ENCODE measurements at places on chromosomes 7 and 10.

DNA sequence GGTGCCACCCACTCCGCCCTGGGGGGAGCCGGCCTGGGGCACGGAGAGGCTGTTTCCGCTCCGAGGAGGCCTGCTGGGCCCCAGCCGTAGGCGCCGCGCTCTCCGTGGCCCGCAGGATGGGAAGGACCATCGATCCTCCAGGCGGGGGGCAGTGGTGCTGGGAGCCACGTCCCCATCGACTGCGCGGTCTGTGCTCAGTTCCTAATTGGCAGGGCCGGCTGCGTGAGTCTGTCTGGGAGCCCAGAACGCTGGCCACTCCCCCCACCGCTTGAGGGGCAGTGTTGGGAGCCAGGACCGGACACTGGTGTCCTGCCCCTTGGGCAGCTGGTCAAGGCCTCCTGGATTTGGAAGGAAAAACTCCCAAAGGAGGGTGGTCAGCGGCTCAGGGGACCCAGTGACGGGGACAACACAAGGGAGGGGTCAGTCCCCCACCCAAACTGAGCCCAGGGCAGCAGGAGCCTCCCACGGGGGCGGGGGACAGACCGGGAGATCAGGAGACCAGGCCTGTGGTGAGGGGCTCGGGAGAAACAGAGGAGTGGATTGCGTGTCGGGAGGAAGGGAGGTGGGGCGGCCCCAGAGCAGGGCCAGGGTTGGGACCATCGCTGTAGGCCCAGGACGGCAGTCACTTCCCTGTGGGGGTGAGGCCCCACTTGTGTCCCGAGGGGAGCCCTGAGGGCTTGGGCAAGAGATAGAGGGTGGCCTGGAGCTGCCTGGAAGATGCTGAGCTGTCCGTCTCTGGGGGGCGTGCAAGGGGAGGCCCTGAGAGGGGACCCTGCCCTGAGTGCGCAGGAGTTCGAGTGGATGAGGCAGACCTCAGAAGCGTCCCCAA lies 89.0 kb downstream of the UNCX start:
- no peak for DNase-seq

DNA sequence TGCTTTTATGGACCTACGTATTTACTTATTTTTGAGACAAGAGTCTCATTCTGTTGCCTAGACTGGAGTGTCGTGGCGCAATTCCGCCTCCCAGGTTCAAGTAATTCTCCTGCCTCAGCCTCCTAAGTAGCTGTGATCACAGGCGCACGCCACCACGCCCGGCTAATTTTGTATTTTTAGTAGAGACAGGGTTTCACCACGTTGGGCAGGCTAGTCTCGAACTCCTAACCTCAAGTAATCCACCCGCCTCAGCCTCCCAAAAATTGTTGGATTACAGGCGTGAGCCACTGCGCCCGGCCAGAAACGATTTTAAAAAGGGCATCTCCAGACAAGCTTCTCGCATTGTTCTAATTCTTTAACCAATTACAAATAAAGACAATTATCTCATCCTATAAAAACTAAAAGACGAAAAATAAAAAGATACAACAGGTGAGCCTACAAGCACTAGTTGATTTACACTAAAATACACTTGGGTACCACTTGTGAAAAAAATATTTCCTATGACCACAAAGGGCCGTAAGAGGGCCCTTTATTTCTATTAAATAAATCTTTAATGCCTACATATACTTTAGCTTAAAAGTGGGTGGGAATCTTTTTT lies 2.4 kb downstream of the TRA2A start:
- DNase-seq, result no peak

DNA sequence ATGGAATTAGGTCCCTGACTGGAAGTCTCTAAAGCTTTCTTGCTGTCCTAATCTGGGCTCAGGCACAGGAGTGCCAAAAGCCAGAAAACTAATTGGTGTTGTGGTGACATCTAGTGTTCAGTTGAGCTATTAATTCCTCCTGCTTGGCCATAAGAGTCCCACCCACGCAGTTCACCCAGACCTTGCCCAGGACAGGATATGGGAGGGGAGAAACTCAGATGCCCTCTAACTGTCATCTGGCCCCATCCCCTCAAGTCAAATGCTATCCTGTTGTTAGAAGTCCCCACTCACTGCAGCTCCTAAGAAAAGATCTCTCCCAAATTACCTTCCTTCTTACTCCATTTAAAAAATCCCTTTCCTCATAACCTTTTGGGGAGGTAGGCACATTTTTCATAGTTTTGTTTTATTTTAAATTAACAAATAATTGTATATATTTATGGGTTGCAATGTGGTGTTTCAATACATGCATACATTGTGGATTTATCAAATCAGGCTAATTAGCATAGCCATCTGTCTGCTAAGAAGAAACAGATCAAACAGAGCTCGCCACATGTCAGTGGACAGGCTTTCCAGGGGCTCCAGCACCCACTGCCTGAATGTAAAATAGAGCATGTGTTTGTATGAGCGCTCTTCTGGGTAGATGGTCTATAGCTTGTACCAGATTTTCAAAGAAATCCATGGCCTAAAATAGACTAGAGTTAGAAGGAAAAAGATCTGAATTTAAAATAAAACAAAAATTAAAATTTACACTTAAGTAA lies 84.0 kb downstream of the GSAP start:
- peak; percentile 75 for DNase-seq

DNA sequence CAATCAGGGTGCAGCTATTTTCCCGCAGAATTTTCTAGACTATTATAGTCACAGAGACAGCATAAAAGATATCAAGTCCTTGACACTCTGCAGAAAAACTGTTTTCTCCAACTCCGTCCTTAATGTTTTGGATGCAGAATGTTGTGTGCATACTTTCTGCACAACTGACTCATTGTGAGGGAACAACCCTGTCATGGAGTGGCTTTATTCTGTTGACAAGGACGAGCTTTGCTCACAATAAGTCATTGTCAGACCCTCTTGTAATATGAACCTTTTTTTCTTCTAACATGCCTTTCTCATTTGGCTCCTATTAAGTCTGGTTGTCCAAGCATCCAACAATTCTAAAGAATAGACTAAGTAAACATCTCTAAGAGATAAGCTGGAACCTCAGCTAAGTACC lies 17.3 kb downstream of the ABCB4 start:
- no peak for DNase-seq

DNA sequence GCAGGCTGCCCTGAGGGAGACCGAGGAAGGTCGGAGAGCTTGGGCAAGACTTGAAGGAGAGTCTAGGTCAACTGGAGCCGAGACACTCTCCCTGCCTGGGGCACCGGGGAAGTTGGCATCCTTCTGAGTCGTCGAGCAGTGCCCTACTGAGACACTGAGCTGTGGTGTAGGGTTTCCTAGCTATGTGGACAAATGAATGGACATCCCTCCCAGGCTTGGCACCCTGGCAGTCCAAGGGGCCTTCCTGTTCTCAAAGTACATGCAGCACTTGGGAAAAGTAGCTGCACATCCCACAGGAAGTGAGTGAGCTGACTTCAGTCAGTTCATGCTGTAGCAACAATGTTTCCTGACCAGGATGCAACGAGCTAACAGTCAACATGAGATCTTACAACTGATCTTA lies 57.2 kb upstream of the INPP5A start:
- no peak for DNase-seq

DNA sequence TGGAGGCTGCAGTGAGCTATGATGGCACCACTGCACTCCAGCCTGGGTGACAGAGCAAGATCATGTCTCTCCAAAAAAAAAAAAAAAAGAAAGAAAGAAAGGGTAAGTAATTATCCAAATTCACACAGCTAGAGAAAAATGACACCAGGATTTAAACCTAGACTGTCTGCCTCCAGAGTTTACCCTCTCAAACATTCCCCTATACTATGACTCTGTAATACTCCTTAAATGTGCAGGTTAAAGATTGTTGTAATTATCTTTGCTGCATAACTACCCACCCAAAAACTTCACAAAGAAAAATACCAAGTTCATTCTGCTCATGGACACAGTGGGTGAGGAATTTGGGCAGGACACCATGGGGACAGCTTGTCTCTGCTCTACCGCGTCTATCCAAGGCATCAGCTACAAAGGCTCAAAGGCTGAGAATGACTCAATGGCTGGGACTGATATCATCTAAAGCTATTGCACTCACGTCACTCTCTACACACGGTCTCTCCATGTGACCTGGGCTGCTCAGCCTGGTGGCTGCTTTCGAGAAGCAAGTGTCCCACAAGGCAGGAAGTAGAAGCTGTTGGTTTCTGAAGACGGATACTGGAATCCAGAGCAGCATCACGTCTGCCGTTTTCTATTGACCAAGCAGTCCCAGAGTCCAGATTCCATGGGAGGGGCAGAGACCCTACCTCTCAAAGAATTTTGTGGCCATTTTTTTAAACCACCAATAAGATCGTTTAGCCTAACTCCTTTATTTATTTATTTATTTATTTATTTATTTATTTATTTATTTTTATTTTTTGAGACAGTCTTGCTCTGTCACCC lies 185.7 kb upstream of the AUTS2 start:
- DNase-seq, result peak; percentile 6

DNA sequence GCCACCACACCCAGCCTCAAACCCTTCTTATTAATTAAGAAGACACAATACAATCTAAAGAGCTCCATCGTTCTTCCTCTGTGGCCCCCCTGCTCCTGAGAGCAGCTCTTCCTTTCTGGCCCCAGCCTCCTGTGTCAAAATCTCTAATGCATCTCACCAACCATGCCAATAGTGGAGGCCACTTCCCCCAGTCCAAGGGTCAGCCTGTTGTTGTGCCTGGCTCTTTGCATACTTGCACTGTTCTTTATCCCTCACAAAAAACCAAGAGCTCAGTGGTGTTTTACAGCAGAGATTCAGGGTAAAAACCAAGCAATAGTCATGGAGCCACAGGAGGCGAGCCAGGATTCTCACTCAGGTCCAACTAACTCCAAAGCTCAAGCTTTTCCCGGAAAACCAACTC lies 190.2 kb downstream of the GFRA1 start:
- no peak for DNase-seq

GRCh38 chr7:111987115-111987826 lies 218.9 kb downstream of the DOCK4 start:
- DNase-seq, result no peak

- no peak for DNase-seq
Measured at GRCh38 chr10:122348512-122348911, 26.0 kb upstream of the PLEKHA1 start.

DNA sequence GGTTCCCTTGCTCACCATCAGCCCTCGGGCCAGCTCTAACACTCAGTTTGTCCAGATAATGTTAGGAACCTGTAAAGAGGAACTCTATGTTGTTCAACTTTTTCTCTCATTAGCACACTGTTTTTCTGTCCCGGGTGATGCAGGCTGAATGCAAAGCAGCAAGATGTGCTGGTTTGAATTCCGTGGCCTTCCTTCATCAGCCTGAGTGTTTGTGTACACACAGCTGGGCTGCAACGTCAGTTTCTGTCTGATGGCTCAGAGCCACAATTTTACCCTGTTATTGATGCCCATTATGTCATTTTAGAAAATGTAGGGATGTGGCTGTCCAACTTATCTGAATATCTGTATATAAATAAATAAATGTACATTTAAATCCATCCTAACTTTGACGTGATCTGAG lies 152.0 kb downstream of the PLPP4 start:
- no peak for DNase-seq

DNA sequence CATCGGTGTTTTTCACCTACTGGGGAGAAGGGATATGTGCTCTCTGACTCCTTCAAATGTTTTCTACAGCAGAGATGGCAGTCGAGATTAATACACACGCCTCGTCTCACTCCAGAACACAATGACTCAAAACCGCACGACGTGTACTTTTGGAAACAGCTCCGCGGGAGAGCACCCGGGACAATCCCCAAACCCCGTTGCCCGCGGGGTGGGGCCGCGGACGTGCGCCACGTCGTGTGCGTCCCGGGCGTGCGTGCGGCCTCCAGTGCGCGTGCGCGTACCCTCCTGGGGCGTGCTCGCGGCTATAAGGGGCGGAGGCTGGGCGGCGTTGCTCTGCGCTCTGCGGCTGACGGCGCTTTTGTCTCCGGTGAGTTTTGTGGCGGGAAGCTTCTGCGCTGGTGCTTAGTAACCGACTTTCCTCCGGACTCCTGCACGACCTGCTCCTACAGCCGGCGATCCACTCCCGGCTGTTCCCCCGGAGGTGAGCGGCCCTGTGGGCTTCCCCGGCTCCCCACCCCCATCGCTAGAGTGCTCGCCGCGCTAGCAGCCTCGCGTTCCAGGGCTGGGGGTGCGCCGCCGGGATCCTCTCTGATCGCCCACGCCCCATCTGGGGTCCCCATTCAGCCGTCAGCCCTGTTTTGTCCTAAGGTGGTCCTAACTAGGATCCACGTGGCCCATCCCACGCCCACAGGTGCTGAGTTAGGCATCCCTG lies at the start of gene HILPDA:
Gene HILPDA, plus strand, starts transcription at position 336 of the 712 bp plus-strand sequence. CDS start 1,391 bp downstream, outside the sequence.
- DNase-seq, result peak; percentile 96

GRCh38 chr10:4131407-4132215 lies 346.6 kb upstream of the KLF6 start:
- DNase-seq, result peak; percentile 81

DNA sequence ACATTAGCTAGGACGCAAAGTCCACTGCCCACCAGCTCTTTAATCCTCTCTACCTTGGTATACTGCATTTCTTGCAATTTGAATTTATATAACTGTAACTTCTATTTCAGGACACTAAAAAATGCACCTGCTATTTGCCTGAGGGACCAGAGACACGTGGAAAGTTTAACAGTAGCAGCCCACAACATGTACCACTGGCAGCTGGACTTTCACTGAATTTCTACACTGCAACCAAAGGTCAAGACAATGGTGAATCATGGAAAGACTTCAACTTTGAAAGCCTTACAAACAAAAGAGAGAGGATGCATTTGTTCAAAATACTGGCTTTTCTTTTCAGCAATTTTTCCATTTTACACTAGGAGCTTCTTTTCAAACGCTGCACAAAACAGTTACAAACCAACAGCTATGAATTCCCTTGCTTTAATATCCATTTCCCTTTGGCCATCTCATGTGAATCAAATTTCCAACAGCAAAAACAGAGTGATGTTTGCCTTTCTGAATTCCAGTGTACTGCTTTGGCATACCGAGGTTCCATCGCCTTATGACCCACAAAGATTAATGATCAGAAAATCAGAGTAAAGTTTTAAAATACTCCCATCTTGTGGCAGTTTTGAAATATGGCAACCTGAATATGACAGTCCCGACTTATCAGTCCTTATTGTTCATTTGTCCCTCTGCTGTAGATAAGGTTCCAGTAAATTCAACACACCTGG lies 29.9 kb upstream of the HNRNPH3 start:
- peak; percentile 37 for DNase-seq

- DNase-seq, result no peak
Measured at GRCh38 chr7:94618126-94618525, 37.8 kb downstream of the SGCE start.

DNA sequence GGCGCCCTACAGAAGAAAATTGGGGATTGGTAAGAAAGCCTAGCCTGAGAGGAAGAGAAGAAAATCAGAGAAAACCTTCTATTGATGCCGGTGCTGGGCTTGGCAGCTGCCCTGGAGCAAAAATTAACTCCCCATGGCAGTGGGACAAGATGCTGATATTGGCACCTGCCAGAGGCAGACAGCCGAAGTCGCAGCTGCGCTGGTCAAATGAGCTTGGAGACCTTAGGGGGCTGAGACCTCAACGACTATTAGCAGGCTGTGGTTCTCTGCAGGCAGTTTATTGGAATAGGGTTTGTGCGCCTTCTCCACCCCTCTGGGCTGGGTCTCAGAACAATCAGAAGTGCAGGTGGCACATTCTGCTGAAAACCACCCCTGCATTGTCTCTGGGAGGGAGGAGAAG lies 213.7 kb downstream of the GFRA1 start:
- no peak for DNase-seq

Data from CD4-positive, alpha-beta T cell treated with Interleukin-12 subunit alpha and Interleukin-12 subunit beta, for 1 hour (primary cell).